ENCODE measurements at places on chromosomes 12 and 14.
A peak's percentile ranks its signal among the peaks of the same experiment; 100 is the strongest.

DNA sequence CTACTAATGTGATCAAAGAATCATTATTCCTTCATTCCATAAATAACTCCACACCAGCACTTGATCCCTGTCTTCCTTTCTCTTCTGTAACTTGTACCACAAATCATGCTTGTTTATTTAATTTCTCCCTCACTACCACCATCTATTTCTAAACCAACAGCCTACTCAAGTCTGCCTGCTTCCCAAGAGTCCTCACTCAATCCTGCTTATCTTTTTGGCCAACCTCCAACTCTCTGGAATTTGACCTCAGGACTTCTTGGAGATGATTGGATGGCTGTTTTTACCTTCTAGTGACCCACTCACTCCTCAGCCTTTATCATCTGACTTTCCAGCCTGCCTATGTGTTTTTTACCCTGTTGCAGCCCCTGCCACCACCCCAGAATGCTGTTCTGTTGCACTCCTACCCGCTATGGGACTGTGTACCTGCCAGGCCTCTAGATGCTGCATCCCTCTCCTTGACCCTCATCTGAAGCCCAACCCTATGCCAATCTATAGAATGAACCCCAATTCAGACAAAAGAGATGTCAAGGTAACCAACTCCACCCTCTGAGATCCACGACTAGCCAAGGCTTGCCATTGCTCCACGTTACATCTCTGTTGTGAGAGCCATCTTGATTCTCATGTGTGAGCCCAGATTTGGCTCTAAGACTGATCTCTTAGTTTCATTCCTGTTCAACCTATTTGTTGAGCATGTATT lies 150.2 kb upstream of the PLEKHG7 start:
- peak; percentile 94 for DNase-seq

- DNase-seq, result no peak
Measured at GRCh38 chr12:63103494-63104131, 47.4 kb downstream of the AVPR1A start.

- no peak for DNase-seq
Measured at GRCh38 chr12:106392759-106393158, 35.2 kb downstream of the POLR3B start.

GRCh38 chr14:71661441-71661840 lies 270.8 kb upstream of the RGS6 start:
- no peak for DNase-seq

DNA sequence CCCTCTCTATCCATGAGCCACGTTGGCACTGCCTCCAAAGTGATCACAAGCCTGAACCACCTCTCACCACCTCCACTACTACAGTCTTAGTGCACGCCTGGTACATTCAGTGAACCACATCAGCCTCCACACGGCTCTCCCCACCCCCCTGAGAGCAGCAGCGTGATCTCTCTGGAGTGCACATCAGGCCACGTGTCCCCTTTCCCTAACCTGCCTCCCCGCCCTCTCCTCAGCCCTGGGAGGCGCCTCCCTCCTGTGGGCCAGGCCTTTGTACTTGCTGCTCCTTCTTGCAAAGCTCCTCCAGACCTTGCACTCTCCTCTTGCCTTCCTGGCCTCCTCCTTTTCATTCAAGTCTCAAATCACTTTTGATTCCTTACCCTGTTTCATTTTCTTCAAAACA lies 49.8 kb downstream of the SLC6A12 start:
- no peak for DNase-seq

- DNase-seq, result no peak
Measured at GRCh38 chr12:94073441-94074051, 74.8 kb upstream of the PLXNC1 start.

- peak; percentile 79 for DNase-seq
Measured at GRCh38 chr12:46371718-46372543, 642 bp downstream of the SLC38A2 start.

DNA sequence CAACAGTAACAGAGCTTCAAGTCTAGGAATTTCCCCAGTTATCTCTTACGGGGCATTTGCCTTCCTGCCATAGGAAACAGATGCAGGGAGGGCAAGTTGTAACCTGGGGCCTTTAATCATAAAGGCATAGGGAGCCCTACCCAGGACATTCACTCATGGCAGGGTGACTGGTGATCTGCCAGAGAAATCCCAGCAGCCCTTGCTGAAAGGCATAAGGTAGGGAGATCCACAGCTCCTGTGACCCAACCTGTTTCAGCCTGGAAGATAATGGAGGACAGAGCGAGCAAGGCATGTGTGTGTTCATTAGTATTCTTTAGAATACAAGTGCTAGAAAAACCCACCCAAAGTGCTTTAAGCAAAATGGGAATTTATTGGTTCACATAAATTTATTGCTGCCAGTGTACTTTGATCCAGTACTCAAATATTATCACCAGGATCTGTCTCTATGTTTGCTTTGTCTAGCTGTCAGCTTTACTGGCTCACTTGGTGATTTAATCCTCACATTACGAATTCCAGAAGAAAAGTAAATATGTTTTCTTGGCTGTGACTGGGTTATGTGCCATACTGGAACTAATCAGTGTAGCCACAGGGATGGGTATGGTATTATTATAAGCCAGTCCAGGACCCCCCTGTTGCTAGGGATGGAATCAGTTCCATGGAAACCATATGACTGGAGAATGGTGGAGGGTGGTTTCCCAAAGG lies 21.1 kb upstream of the AKAP6 start:
- no peak for DNase-seq

DNA sequence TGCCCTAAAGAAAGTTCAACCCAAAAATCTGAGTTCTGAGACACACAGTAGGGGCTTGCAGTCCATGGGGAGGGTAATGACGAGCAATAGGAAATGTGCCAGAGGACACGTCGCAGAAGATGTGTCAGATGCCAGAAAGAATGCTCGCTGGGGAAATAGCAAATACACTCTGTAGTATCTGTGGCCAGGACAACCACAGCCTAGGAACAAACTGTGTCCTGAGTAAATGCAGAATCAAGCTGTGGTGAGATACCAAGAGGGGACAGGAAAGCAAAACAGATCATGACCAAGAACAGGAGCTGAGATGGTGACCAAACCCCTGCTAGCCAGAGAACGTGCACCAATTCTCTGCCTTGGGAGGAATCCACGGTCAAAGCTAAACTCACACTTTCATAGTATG lies 9.1 kb downstream of the CRACR2A start:
- no peak for DNase-seq

DNA sequence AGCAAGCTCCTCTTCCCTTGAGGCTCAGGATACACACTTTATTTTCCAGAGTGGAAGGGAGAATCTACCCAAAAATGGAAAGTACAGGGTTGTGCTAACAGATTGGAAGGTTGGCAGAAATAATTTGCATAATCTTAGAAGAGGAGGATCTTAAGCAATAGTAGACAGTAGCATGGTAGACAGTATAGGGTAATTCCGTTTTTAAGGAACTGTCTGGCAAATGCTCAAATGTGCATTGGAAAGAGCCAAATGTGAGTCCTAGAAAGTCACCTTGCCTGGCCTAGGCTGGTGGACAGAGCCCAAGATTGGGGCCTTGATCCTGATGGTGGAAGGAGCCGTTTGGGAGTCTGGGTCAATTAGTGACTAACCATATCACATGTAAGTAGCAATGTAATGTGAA lies 13.1 kb upstream of the CARMIL3 start:
- no peak for DNase-seq

- DNase-seq, result no peak
Measured at GRCh38 chr14:28323951-28324741, 442.4 kb upstream of the FOXG1 start.

DNA sequence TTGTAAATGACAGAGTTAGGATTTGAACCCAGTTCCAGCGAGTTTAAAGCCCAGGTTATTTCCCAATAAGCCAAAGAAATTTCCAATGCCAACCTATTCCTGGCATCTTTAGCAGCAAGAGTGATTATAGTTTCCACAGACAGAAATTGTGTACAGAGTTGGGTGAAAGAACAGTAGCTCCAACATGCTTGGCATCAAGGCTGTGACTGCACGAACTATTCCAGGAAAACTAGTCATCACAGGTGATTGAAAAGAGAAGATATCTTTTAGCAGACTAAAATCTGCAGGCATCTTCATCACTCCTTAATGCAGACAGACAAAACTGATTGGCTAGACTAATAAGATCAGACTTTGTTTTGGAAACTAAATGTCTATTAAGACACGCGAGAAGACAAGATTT lies 262.7 kb upstream of the PLEKHG7 start:
- DNase-seq, result no peak

- DNase-seq, result no peak
Measured at GRCh38 chr14:71686677-71687076, 245.6 kb upstream of the RGS6 start.

GRCh38 chr12:122473543-122474323 lies 27.0 kb downstream of the ZCCHC8 start:
- DNase-seq, result peak; percentile 22

DNA sequence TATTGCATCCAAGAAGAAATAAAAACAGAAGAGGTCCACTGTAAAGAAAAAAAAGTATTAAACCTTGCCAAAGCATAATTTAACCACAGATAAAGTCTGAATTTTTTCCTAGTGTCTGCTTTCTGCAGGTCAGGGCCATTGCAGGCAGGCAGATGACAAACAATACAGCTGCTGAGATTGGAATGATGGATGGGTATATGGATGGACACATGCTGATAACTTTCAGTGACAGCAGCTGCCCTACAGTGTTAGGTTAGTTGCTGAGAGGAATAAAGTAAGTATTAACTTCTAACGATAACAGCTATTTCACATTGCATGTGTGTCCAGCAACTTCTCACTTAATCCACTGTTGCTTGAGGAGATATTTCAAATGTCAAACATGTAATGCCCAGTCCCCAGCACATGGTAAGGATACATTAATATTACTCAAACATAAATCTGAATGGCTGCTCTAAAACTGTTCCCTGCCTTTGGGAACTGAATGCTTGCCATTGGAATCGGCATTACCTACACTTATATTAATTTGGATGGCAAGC lies 515.3 kb downstream of the RMST start:
- no peak for DNase-seq

- DNase-seq, result no peak
Measured at GRCh38 chr12:40351976-40352375, 127.2 kb downstream of the LRRK2 start.

GRCh38 chr14:101507836-101508150 lies 53.5 kb upstream of the DIO3 start:
- no peak for DNase-seq

GRCh38 chr12:81332054-81332453 lies 254.2 kb downstream of the ACSS3 start:
- no peak for DNase-seq

DNA sequence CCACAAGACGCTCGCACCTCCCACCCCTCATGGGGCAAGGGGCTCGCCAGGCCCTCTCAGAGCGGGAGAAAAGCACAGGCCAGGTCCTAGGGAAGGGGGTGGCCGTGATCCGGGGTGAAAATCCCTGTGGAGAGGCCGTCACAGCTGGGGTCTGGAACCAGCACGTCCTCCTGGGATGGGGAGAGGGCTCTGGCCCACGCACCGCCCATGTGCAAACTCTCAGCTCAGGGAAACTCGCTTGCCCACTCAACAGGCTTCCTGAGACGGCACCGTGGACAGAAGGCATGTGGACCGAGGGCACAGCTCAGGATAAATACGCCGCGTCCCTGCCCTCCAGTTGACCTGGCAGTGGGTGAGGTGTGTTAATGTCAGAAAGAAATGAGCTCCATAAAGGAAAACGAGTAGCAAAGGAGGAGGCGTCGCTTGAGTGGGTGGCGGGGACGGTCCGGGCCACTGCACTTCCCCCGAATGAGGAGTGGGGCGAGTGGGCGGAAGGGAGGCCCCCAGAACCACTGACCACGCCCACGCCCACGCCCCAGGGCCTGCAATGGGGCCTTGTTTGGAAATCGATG lies 57.6 kb upstream of the GALNT9 start:
- DNase-seq, result no peak

- DNase-seq, result no peak
Measured at GRCh38 chr12:26247873-26248272, 52.5 kb downstream of the SSPN start.

GRCh38 chr12:69501154-69501895 lies 31.1 kb downstream of the FRS2 start:
- peak; percentile 54 for DNase-seq

GRCh38 chr12:76236640-76237039 lies 111.6 kb downstream of the BBS10 start:
- DNase-seq, result peak; percentile 70

DNA sequence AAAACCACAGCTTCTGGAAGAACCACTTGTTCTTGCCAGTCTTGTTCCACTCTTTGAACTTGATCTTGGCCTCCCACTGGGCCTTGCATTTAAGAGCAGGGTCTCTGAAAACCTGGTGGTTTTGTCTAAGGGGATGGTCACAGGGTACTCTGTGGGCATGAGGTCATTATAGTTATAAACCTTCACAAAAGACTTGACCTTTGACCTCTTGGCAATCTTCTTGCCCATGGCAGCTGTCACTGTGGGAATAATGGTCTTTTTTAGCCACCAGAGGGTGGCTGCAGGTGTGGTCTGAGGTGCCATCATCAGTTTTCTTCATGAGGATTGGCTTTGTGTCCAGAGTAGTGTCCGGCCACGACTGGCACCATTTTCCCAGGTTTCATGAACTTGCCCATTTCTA lies 9.1 kb downstream of the ATP6V0A2 start:
- DNase-seq, result no peak

DNA sequence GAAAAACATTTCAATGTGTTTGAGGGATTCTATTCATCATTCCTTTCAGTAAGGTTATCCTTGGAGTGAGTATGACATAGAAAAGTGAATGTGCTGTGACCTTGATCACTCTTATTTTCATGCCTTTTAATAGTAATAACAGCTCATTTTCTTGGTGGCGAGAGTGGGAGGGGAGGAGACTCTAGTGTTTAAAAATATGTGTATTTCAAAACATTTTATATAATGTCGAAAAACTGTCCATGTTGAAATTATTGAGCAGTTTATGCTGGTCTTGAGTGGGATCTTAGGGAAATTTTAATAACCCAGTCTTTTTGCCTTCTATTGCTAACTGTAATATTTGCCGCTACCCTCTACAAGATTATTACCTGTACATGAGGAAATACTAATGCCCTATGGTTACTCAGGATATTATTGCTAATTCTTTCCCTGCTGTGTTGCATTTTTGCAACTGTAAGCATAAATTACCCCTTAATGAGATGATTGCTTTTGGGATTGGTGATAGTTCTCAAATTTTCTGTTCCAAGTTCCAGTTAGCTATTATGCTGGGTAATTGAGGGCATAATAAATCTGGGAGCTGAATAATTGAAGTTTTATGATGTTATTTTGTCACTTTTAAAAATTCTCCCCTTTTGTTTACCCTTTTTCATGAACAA lies 21.9 kb downstream of the ATF7IP start:
- DNase-seq, result no peak

GRCh38 chr14:70707138-70708038 lies 65.7 kb downstream of the TTC9 start:
- DNase-seq, result peak; percentile 86

GRCh38 chr12:69130064-69130463 lies 109.3 kb upstream of the CPSF6 start:
- no peak for DNase-seq

- peak; percentile 43 for DNase-seq
Measured at GRCh38 chr14:64074961-64075612, 219.1 kb downstream of the ESR2 start.

DNA sequence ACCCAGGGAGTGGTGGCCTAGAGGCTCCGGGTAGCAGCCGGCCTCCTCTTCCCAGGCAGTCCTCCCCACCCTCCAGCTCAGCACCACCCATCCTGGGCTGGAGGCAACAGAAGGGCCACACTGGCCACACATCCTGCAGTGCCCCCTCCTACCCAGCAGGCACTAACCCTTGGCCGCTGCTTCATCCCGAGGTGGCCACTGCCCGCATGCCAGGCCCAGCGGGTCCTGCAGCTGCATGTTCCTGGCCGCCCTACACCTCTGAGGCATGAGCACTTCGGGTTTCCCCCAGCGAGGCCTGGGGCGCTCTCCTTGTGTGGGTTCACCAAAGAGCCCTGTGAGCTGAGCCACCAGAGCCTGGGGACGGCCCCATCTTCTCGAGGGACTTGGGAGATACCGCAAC lies 61.4 kb downstream of the CCNK start:
- no peak for DNase-seq

GRCh38 chr14:52235434-52235833 lies 32.1 kb upstream of the PTGDR start:
- no peak for DNase-seq

All from kidney glomerular epithelial cell (primary cell).